ENCODE measurements at places on chromosomes 5 and 9.
A peak's percentile ranks its signal among the peaks of the same experiment; 100 is the strongest.

GRCh38 chr9:129714511-129715061 lies 38.3 kb downstream of the PTGES start:
- DNase-seq = no peak

DNA sequence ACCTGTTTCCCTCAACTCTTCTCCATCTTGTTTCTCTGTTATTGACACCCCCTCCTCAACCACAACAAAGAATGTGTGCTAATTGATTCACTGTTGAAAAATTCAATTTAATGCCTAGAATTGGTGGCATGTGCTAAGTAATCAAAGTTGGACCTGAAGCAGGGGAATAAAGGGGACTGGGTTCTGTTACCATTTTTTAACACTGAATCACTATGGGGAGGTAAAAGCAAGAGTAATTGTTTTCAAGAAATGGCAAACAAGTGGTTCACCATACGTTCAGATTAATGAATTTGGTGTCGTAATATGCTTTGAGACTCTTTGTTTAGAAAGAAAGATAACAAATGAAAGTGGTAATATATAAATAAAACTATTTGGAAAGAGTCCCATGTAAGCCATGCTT lies 17.0 kb upstream of the SSBP2 start:
- DNase-seq = no peak

GRCh38 chr9:90872835-90873294 lies 71.2 kb downstream of the SYK start:
- DNase-seq = no peak

DNA sequence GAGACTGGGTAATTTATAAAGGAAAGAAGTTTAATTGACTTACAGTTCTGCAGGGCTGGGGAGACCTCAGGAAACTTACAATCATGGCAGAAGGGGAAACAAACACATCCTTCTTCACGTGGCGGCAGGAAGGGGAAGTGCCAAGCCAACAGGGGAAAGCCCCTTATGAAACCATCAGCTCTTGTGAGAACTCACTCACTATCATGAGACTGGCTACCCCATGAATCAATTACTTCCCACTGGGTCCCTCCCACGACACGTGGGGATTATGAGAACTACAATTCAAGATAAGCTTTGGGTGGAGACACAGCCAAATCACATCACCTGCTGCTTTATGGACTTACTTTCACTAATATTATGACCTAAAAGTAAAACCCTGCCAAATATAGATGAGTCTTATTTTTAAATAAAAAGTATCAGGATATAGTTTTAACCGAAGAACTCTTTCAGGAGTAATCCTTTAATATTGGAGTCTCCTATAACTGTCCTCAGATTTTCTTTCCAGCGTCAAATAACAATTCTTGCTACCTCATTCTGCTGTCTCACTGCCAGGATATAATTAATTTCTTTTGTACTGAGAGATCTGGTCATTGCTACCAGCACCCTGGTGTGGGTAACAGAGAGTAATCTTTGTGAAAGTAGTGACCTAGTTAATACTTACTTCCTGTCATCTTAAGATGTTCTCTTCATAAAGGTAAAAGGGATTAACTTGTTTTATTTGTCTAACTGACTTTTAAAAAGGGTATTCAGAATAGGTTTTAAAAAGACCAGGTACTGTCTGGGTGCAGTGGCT lies 68.6 kb downstream of the NLN start:
- peak; percentile 16 for DNase-seq

Measured in activated T-cell treated with anti-CD3 and anti-CD28 coated beads, Interleukin-2, amount 50 U/mL, for 4 hours (primary cell).